Hematopoietic multipotent progenitor cell (in vitro differentiated cells): ENCODE measurements at places on chromosomes 7 and 10.

GRCh38 chr10:59463909-59464308 lies 101.6 kb upstream of the FAM13C start:
- DNase-seq: no peak

DNA sequence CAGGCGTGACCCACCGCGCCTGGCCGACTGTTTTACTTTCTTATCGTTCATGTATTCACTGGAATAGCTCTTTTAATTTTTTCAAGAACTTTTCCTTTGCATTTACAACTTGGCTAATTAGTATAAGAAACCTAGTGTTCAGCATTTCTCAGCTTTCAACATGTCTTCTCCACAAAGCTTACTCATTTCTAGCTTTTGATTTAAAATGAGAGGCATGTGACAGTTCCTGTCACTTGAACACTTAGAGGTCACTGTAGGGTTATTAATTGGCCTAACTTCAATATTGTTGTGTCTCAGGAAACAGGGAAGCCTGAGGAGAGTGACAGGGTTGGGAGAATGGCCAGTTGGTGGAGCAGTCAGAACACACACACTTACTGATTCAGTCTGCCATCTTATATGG lies 125.1 kb upstream of the GPR22 start:
- DNase-seq: no peak

GRCh38 chr7:107994421-107995030 lies 8.4 kb downstream of the LAMB1 start:
- DNase-seq: no peak

GRCh38 chr7:21912305-21912704 lies 33.4 kb downstream of the CDCA7L start:
- no peak for DNase-seq

- no peak for DNase-seq
Observed at GRCh38 chr10:14728346-14728745, 46.4 kb downstream of the FAM107B start.

DNA sequence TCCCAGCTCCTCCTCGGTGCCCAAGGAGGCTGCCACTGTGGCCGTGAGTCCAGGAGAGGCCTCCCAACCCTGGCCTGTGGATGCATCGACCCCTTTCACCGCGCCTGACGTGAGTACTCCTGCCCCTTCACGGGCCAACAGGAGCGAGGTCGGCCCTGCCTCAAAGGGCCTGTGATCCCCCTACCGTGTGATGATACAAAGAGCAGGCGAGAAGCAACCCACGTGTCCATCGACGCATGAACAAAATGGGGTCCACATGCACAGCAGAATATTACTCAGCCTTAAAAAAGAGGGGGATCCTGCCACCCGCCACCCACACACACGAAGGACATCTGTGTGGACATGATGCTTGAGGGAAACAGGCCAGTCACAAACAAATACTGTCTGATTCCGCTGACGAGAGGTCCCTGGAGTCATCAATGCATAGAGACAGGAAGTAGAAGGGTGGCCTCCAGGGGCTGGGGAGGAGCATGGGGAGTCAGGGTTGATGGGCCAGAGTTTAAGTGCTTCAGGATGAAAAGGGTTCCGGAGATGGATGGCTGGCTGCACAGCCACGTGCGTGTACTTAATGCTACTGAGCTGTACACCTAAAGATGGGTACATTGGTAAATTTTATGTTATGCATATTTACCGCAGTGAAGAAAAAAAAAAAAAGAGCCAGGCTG lies 151.9 kb downstream of the PRKAG2 start:
- no peak for DNase-seq

- DNase-seq: peak; percentile 42
Observed at GRCh38 chr10:43667317-43667731, 18.6 kb upstream of the ZNF32 start.

GRCh38 chr7:47379629-47380324 lies 202.1 kb downstream of the TNS3 start:
- DNase-seq: no peak

- DNase-seq: peak; percentile 39
Observed at GRCh38 chr7:127792528-127793342, 140.7 kb downstream of the SND1 start.

DNA sequence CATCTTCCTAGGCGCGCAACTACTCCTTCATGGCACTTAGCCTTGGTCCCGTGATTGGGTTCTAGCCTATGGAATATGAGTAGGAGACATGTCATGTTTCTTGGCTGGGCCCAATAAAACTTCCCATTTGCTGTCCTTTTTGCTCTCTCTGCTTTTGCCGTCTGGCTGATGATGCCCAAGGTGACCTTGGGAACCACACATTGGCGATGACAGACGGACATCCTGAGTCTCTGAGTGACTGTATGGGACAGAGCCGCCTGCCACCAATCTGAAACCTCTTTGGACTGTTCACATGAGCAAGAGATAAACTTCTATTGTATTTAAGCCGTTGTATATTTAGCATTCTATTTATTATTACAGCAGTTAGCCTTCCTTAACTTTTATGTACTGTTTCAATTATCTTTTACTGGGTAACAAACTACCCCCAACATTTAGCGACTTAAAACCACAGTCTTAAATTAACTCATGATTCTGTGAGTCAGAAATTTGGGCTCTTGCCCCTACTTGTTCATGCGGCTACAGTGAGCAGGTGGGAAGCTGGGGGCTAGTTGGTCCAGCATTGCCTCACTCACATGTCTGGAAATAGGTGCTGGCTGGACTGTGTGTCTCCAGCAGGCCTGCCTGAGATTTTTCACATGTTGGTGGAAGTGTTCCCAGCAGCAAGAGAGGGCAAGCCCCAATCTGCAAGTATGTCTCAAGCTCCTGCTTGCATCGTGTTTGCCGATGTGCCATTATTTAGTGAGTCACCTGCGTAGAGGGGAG lies 71.7 kb downstream of the NOD1 start:
- DNase-seq: no peak
